ENCODE measurements at places on chromosomes 4 and X.

DNA sequence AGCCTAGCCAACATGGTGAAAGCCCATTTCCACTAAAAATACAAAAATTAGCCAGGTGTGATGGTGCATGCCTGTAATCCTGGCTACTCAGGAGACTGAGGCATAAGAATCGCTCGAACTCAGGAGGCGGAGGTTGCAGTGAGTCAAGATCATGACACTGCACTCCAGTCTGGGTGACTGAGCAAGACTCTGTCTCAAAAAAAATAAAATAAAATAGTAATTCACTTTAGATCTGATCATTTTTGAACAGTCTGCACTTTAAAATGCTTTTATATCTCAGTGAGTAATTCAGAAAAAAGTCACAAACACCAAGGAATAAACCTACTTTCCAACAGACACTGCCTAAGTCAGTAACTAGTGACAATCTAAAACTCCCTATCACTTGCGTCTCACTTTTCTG is 25.6 kb upstream of the CORIN start:
- ATAC-seq, result no peak

DNA sequence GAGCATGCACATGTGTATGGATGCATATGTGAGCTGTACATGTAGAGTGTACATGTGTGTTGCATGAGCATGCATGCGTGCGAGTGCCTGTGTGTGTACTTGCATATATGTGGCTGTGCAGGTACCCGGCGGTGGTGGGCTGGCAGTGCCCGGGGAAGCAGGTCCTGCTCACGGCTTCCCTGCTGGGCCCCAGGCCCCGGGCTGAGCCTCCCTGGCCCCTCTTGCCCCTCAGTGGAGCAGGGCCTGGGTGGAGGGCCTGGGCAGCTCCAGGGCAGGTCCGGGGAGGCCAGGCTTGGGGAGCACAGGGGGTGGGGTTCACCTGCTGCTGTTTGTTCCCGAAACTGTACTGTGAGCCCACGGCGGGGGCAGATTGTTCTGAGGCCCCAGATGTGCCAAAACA is 9.4 kb downstream of the NAT8L start:
- no peak for ATAC-seq

- ATAC-seq, result no peak
These were observed 386.5 kb downstream of the GPAT3 start for GRCh38 chr4:83922402-83922801.

- ATAC-seq, result no peak
These were observed 62.3 kb upstream of the ADAMTS3 start for GRCh38 chr4:72631296-72631695.

DNA sequence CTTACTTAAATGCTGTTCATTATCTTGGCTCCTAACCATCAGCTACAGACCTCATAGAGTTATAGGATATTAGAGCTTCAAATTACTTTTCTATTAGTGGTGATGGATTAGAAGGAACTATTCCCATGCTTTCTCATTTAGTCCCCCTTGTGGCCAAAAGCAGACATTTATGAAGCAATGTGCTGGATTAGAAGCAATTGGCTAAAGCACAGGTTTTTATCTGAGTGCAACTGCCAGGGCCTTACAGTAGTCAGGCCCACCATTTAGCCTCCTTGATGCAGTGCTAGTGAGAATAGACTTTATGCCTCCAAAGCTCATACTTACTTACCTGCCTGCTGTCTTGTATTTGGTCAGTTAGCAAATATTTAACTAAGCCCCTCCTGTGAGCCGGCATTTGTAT is 93.0 kb downstream of the TSPAN7 start:
- no peak for ATAC-seq

DNA sequence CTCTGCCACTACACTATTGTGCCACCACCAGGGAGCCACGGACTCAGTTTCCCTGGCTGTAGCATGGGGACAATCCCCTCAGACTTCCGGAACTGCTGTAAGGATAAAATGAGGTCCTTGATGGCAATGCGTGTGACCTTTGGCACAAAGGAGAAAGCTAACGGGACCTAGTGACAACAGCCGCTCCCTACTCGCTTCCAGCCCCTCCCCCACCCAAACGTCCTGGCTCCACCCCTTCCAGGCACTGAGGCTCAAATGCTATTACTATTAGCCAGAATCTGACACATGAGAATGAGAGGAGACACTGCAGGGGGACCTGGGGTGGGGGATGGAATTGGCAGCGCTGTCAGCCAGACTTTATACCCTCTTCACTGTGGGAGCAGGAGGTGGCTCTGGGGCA is 5.4 kb upstream of the DUSP9 start:
- no peak for ATAC-seq

GRCh38 chr4:110343534-110343933 is 132.4 kb upstream of the ENPEP start:
- ATAC-seq, result no peak

- no peak for ATAC-seq
These were observed 315.1 kb downstream of the STK32B start for GRCh38 chr4:5366421-5366820.

DNA sequence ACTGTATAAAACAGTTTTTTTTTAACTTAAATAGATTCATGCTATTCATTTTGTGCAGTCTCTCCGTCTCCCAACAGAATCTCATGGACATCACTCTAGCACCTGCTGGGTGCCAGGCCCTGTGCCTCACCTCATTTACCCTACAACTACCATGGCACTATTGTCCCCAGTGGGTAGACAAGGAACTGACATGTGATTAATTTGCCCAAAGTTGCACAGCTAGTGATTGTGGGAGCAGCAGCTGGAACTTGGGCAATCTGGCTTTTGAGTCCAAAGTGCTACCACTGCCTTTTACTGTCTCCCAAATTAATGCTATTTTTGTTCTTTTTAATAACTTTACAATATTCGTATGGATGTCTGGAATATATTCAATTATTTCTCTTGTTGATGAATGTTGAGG is 11.2 kb upstream of the PGRMC2 start:
- ATAC-seq, result no peak

DNA sequence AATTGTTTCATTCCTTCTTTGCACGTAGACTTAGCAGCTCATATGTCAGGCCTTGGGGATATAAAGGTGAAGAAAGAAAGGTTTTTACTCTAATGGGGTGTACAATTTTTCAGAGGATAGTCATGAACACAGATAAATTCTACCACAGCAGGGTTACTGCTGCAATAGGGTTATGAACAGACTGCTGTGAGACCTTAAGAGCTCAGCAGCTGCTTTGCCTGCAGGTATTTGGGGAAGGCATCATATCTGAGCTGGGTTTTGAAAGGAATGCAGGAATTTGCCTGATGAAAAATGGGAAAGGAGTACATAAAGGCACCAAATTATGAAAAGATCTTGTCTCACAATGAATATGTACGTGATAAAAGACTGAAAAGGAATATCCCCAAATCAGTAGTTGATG is 128.9 kb downstream of the CEP135 start:
- ATAC-seq, result no peak

- no peak for ATAC-seq
These were observed 39.0 kb downstream of the F11 start for GRCh38 chr4:186304866-186305505.

- ATAC-seq, result no peak
These were observed 903.0 kb upstream of the SLIT2 start for GRCh38 chr4:19348746-19349145.

DNA sequence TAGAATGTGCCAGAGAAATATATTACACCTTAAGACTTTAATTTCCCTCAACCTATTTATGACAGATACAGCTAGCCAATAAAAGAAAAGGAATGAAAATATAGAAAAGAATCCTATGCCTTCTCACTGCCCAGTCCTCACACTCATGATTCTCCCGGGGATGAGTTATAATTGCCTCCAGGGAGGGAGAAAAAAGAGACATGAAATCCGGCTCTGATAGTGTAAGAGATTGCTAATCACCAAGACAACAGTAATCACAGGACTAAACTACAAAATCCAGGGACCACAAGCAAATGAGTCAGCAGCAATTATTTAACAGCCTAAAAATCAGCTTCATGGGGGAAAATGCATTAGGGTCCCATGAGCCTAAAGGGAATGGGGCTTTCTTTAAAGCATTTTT is 95.9 kb upstream of the DUSP21 start:
- ATAC-seq, result no peak

DNA sequence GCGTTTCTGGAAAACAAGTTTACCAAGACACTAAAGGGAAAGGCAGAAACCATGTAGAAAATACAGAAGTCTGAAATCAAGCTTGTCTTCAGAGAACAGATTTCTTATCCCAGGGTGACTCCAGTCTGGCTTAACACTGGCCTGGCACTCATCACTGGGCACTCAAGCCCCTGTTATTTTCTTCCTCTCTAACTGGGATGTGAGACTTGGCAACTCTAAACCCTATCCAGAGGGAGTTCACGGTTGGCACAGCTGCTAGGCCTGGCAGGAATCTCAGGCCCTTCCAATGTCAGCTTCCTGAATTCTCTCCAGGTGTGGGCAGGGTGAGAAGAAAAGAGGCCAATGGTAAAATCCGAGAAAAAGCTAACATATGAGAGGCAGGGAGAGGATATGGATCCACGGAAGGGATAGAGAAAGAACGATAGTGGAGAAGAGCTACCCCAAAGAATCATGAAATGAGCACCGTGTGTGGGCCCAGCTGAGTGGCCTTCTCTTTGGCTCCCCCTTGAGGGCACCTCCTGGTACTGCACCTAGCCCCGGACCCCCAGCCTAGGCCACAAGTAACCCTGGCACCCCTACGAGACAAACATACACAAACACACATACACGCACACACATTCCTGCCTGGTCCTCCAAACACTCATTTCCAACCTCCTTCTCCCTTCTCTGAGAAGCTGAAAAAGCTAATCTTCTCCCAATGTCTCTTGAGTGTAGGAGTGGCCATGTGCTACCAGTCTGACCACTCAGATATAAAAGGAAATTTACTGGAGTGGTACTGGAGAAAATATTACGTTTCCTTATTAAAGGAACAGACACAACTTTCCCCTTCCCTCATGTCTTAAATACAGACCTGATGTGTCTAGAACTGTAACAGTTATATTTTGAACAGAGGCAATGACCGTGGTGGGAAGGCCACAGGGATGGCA is 16.6 kb upstream of the PTCHD1 start:
- ATAC-seq, result no peak
